ENCODE measurements at places on chromosomes 11 and 22.

DNA sequence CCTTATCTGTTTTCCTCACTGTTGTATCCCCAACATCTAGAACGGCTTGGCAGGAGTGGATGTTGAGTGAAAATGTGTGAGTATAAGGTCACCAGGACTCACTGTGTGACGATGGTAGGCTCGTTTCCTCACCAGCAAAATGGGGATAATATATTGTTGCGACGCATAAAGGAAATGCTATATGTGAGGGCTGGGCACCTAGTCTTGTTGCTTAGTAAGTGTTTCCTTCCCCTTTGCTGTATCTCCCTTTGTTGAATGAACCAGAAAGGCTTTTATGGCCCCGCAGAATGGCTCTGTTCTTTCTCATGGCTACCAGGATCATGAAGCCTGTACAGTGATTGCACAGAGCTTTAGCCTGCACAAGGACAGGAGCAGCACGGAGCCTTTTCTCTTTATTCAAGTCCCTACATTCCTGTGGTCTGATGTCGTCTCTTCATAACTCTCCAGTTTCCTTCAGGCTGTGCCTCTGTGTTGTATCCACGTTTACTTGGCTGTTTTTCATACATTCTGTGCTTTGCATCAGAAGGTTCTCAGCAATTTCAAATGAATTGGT is 5.4 kb downstream of the TNRC6B start:
- no peak for DNase-seq

DNA sequence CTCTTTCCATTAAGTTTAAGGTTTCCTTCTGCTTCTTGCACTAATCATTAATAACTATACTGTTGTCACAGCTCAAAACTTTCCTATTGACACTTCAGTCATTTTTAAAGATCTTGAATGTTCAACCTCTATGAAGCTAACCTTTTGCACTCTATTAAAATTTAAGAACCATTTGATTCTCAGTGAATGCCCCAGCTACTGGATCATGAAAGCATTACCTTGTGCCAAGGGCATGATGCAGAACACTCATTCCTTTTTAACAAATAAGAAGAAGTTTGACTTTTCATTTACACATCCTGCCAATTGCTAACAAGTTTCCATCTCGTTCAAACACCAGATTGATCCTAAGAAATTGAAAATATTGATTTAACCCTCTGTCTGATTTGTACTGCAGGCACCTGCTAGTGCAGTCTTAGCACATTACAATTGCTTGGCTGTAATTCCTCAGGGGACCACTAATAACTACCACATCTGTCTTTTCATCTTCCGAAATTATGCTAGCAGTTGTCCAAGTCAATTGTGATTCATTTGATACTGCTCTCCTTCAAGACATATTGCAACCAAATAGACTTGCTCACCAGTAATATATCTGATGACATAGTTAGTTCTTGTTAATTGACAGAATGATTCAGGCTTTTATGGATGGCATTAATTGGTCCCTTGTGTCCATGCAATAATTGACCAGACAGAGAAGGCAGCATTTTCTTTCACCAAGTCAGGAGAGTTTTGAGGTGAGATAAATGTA is 158.4 kb downstream of the TEAD1 start:
- DNase-seq, result no peak

- DNase-seq, result no peak
These were observed 8.9 kb upstream of the GRK3 start for GRCh38 chr22:25555586-25555985.

DNA sequence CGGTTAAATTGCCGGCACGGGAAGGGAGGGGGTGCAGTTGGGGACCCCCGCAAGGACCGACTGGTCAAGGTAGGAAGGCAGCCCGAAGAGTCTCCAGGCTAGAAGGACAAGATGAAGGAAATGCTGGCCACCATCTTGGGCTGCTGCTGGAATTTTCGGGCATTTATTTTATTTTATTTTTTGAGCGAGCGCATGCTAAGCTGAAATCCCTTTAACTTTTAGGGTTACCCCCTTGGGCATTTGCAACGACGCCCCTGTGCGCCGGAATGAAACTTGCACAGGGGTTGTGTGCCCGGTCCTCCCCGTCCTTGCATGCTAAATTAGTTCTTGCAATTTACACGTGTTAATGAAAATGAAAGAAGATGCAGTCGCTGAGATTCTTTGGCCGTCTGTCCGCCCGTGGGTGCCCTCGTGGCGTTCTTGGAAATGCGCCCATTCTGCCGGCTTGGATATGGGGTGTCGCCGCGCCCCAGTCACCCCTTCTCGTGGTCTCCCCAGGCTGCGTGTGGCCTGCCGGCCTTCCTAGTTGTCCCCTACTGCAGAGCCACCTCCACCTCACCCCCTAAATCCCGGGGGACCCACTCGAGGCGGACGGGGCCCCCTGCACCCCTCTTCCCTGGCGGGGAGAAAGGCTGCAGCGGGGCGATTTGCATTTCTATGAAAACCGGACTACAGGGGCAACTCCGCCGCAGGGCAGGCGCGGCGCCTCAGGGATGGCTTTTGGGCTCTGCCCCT is 529 bp upstream of the CCND1 start:
- no peak for DNase-seq

DNA sequence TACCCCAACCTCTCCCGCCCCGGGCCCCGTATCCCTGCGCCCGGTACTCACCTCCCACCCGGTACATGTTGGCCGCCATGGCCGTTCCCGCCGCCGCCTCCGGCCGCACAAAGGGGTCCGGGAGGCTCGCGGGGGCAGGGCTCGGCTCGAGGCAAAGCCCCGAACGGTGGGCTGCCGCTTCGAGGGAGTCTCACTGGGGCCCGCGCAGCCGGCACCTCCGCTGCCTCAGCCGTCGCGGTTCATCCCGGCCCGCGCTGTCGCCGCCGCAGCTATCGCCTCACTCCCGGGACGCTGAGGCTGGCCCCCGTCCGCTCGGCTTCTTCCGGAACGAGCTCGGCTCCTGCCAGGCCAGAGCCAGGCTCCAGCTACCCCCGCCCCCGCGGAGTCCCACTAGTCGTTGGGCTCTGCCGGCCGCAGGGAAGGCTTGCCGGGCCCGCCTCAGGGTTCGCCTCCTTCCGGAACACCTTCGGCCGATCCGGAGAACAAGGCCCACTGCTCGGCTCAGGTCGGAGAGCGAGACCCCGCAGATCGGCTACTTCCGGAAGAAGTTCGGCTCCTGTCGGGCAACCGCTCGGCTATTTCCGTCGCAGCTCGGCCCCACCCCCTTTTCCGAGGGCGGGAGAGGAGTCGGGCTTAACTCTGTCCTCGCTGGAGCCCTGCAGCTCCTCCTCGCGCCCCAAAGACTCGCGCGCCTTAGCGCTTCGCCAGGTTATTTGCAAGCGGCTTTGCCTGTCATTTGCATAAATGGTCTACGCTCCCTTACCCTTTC is at the start of gene MTA2:
Gene MTA2, minus strand, starts transcription at position 494 of the 769 bp plus-strand sequence. Its CDS starts 415 bp downstream, at position 79.
- peak; percentile 98 for DNase-seq

DNA sequence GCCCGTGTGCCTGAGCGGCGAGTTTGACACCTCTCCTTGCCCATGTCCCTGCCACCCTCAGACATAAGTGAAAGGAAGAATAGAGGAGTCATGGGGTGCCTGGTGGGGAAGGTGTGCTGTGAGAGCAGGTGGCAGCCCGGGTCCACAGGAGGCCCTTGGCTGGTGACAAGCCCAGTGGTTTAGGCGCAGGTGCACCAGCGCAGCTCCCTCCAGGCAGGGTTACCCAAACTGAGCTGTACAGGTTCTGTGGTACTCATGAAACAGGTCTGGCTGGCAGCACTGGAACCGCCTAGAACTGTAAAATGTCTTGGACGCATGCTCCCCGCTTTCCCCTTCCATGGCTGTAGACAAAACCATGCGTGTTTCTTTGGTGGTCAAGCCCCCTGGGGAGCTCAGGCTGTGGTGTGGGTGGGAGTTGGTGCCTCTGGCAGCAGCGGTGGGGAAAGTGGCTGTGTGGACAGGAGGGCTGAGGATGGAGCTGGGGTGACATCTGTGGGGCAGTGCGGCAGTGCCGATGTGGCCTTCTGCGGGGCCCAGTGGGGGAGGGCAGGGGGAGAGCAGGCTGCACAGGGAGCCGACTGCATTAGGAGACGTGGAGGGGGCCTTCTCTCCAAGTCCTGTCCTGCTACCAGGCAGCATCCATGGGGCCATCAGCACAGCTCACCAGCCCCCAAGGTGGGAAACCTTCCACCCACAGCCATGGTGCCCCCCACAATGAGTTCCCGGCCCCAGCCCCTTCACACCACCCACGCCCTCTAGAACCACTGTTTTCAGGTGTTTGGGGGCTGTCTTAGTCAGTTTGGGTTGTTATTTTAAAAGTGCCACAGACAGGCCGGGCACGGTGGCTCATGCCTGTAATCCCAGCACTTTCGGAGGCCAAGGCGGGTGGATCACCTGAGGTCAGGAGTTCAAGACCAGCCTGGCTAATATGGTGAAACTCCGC is 5.6 kb upstream of the GTSE1 start:
- peak; percentile 89 for DNase-seq

- DNase-seq, result no peak
These were observed 45.2 kb downstream of the RASSF10 start for GRCh38 chr11:13054278-13054677.

DNA sequence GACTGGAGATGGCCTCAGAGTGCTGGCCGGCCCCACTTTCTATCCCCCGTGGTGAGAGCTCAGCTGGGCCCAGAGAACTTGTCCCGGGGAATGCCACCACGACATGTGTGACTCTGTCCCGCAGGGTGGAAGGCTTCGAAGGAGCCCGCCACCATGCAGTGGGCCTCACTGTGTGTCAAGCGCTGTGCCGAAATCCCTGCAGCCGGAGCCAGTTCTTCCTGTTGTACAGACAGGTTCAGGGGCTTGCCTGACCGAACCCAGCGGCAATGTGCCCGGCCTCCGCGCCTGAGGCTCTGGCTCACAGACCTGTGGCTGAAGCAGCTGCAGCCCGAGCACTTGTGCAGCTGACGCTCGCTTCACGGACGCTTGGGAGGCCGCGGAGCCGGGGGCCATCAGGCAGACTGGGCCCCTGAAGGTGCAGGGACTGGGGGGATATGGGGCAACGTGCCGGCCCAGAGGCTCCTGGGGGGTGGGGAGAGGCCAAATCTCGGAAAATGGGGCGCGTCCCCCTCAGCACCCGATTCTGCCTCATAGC is 650 bp downstream of the PPM1F start:
- DNase-seq, result peak; percentile 5

DNA sequence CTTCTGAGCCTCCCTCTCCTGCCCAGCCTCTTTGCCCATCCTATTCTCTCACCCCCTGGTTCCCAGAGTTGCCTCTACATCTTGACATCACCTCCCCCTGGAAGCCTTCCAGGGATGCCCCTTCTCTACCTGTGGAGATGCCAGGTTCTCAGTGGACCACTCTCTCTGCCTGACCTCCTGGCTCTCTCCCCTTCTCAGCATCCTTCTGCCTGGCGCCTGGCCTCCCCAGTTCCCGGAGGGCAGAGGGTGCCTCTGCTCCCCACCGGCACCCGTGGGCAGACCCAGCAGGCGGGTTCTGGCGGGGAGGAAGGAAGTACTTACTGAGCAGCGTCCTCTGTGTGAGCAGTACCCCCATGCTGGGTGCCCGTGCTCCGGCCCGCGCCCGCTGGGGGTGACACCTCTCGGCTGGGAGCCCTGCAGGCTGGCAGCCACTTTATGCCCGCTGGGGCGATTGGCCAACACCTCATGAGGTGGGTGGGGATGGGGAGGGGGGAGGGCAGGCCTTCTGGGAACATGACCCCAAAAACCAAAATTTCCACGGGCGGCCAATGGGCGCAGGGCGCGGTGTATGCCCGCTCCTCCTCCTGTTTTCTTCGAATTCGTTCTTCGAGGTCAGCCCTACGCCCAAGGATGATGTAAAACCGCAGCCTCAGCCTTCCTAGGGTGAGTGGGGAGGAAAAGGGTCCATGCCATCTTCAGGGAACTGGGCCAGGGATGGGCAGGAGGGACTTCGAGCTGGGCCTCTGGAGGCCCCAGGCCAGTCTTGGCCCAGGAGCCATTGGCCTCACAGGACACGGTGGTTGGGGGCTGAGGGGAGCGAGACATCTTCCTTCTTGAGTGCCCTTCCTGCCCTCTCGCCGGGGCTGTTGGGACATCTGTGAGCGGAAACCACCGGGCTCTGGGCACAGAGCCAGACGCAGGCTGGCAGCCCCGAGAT is at the start of gene OSM:
Gene OSM, minus strand, starts transcription at position 407 of the 937 bp plus-strand sequence. Its CDS starts 52 bp downstream, at position 355.
- no peak for DNase-seq

DNA sequence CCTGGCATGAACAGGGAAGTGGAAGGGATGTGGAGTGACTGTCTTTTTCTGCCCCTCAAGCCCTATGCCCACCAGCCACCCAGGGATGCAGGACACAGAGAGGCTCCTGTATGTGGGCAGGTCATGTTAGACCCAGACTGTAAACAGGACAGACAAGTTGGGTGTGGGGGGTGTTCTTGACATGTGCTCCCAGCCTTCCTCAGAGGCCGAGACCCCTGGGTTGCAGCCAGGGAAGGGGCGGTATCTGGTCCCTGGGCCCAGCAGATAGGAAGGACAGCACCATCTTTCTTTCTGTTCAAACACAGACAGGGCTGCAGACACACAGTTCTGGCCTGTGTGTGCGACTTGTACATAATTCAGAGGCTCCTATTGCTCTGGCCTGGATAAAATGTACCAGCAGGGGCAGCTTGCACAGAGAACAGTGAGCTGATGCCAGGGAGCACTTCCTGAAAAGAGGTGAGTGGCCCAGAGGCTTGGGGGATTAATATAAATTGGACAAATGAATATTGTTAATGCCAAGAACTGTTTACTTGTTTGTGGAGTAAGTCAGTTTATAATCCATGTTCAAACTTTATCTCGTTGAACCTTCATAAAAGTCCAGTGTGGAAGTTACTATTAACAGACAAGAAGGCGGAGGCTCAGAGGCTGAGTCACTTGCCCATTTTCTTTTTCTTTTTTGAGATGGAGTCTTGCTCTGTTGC is 16.6 kb downstream of the GDPD5 start:
- DNase-seq, result no peak

GRCh38 chr11:65808744-65809341 is 22.0 kb downstream of the OVOL1 start:
- DNase-seq, result no peak

DNA sequence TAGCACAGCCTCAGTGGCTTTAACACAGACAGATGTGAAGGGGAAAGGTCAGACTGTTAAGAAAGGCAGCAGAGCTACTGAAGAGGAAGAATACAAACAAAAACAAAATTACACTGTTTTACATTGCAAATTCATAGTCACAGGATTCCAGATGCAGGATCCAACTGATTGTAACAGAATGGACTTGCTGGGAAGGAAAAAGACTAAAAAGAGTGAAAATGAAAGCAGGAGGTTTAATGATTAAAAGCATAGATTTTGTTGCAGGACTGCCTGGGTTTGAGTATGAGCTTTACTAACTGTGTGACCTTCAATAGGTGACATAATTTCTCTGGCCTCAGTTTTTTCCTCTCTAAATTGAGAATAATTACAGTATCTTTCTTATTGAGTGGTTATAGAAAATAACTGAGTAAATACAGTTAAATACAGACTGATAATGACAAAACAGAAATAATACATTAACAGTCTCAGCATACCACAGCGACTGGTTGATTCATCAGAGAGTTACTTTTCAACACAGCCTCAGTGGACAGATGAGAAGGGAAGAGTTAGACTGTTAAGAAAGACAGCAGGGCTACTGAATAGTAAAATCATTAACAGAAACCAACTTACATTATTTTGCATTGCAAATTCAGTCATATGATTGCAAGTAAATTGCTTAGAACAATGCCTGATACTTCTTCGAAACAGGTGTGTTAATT is 704.2 kb upstream of the TENM4 start:
- DNase-seq, result no peak
